Inflammatory macrophage (primary cell): ENCODE measurements at places on chromosomes 12 and 14.

DNA sequence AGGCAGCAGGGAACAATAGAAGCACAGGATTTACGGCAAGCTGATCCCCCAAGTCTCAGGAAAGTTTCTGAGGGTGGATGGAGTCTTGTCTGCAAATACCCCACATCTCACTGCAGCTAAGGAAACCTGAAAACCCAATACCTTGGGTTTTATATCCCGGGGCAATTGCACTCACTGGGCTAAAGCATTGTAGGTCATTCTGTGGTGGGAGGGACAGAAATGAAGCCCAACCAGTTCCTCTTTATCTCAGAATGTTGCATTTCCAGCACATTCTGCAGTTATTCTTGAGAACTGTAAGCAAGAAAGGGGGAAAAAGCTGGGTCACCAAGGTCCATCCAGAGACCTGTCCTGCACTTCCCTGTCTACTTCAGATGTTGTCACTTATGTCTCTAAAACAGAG is 39.8 kb downstream of the C12orf42 start:
- no peak for DNase-seq

DNA sequence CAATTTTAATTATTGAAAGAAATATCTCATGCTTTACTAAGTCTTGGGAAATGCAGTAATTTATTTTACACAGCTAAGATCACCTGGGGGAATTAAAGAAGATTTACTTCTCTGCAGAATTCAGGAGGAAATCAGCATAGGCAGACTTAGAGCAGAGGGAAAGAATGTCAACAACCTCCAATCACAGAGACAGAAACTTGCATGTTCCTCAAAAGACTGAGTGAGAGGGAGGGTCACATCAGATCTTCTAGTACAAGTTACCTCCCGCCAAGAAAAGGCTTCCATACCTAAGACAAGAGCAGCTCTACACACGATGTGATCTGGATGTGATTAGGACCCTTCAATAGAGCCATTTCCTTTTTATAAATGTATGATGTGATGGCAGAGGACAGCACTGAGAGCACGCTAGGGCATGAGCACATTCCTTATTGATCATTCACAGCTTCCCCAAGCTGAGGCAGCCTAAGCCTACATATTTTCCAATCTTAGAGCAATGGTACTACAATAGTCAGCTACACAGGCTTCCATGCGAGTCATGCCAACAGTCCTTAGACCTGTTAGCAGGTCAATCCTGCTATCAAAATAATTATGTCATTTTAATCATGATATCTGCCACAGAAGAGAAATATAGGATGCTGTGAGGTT is 403.3 kb downstream of the ETNK1 start:
- DNase-seq, result no peak

DNA sequence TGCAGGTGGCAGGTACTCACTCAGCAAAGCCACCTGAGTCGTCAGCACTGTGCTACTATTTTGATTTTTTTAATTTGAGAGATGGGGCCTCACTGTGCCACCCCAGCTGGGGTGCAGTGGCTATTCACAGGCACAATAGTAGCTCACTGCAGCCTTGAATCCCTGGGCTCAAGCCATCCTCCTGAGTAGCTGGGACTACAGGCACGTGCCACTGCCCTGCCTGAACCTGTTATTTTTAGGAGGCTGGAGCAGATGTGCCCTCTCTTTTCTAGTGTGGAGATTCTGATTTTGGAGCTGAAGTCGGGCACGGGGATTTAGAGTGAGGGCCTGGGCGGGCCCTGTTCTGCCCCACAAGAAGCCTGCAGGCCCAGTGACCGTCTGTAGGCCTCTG is 17.3 kb downstream of the SLC25A47 start:
- DNase-seq, result no peak

DNA sequence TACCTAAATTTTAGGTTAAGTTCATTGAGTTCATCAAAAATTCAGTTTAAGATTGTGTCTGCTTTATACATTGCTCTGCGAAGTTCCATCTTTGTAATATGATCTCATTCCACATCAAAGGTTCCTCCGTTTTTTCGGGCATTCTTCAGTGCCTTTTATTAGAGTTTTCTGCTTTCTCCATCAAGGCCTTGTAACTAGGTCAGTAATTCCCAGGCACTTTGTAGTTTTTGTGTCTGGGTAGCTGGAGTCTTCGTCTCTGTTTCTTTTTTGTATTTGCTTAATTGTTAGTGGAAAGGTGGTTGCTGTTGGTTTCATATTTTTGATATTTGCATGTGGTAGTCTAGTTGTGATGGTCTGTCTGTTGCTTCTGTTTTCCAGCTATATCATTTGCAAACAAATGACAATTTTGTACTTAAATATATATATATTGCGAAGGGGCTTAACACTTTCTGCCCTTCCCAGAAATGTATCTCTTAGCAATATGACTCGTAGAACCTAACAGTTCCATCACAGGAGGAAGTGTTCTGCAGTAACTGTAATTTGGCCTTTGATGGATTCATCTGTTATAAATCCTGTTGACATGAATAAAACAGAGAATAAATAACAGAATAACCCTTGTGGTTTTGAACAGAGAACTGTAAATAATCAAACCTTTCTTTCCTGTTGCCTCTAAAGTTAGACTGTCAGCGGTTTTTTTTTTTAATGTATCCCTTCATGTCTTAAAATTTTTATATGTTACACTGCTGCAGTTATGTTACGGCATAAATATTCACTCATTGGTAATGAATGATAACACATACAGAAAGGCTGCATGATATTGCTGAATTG is 88.4 kb upstream of the DYNC1H1 start:
- no peak for DNase-seq

- DNase-seq, result peak; percentile 17
Measured at GRCh38 chr12:13024531-13024916, 19.7 kb upstream of the FAM234B start.

GRCh38 chr14:91383439-91383838 is 34.2 kb downstream of the CCDC88C start:
- no peak for DNase-seq

DNA sequence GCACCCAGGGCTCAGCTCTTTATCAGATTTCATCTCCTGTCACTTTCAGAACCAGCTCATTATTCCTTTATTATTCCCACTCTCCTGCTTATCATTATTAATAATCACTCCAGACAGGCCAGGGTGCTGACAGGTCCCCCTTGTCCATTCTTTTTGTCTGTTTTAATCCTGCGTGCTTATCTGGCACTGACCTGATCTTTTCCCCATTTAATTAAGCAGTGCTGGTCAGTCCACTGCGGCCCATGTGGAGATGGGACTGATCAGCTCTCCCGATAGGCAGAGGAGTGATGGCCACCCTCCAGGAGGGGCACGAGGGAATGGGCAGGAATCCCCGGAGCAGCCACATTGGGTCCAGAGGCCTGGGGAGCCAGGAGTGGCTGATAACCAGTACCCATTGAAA is 55.5 kb upstream of the GPATCH2L start:
- DNase-seq, result no peak

DNA sequence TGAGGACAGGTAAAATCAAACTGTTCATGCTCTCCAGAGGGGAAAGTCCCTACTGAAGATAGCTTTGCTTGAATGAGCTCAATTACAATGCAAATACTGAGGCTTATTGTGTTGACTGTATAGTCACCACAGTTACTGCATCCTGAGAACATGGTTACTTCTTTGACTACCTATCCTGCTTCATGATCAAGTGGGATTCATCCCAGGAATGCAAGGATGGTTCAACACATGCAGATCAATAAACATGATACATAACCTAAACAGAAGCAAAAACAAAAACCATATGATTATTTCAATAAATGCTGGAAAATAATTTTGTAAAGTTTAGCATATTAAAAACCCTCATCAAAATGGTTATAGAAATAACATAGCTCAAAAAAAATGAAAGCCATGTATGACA is 32.9 kb upstream of the P2RX7 start:
- no peak for DNase-seq

GRCh38 chr14:69226178-69226577 is 33.8 kb upstream of the GALNT16 start:
- no peak for DNase-seq
